NCI-H1694 (cell line): ENCODE measurements at places on chromosomes 3 and 15.

DNA sequence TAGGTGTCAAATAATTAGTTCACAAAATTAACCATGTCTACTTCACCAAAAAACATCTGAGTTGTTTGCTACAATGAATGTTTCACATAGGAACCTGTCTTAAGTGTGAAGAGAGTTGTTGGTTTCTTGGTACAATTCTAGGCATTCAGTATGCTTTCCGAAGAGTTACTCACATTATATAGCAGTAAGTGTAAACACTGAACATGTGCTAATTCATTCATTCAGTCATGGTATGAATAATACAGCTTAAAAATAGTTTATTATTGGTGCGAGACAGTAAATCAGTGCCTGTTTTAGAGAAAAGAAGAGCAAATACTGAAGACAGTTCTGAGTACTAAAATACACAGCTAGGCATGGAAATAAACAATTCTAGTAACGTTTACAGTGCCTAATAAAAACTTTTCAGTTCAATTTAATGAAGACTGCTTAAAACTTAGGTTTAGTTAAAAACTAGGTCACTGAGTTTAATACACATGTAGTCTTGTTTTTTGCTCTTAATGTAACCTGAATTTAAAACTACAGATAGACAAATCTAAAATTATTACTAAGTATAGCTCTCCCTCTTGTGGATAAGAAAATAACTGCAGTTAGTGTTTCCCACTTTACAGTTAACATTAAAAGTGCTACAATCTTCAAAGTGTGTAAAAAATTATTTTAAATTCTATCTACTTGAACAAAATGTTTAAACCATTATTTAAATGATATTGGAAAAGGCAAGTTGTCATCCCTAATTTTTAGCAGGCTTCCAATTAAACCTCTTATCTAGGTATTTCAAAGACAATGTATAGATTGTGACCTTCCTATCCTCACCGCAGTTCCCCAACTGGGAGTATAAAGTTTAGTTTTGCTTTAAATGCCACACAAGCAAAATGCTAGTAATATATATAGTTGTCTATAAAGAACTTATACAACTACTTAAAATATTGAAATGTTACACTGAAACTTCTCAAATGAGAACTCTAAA, 20.1 kb upstream of the ZCWPW2 start:
- DNase-seq: no peak

DNA sequence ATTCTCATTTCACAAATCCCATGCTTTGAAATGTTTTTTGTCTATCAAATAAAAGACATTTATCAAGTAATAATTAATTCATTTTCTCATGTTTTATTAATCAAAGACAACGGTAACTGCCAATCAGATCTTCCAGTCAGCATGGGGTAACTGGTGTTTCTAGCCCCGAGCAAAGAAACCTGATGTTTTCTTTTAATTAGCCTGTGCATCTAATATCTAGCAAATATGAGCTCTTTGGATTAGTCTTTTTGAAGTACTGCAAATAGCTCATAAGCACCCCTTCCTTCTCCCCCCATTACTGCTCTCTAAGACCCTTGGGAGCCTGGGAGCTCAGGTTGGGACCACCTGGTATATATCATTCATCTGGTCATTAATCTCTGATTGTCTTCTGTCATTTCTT, 43.1 kb upstream of the SRGAP3 start:
- no peak for DNase-seq

- no peak for DNase-seq
These were observed 20.9 kb downstream of the FBLN2 start for GRCh38 chr3:13569641-13570390.

DNA sequence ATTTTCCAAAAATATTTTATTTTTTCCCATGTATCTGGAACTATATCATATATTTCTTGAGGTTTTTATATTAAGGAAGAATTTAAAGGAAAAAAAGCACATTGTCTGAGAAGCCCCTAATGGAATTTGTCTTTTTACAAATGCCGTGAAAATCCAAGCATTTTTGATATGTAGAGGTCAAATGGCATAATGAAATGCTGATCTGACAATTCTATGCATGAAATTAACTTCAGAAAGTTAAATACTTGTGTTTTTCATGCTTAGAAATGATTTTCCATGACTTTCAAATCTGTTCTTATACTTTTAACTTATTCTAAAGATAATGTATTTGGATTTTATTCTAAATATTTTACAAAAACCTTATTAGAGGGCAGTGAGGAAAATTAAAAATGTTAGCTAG, 119.2 kb downstream of the NR1I2 start:
- no peak for DNase-seq

- DNase-seq: no peak
These were observed 82.3 kb downstream of the IQSEC1 start for GRCh38 chr3:12990781-12991480.

DNA sequence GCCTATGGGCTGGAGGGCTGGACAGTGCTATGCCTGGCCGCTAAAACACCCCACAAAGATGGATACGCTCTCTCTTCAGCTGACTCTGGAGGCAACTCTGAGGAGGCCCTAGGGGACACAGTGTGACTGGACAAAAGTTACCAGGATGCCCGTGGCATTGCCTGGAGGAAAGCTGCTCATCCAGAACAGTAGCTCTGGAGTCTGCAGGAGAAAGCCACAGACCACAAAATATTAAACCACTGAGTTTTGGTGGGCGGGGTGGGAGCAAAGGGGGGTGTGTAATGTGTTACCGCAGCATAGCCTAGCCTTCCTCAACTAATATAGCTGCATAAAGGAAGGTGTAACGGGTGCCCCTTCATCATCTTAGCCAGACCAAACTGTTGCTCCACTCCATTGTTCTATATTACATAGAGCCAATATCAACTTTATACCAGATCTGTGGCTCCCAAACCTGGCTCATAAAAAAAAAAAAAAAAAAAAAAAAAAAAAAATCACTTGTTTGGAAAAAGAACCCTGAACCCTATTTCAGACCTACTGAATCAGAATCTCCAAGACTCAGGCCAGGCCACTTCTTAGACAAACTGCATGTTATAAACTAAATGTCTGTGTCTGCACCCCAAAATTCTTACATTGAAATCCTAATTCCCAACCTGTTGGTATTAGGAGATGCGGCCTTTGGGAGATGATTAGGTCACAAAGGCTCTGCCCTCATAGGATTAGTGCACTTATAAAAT, 132.6 kb downstream of the TNIK start:
- no peak for DNase-seq

GRCh38 chr3:112364291-112364690, 31.3 kb downstream of the CD200 start:
- no peak for DNase-seq

DNA sequence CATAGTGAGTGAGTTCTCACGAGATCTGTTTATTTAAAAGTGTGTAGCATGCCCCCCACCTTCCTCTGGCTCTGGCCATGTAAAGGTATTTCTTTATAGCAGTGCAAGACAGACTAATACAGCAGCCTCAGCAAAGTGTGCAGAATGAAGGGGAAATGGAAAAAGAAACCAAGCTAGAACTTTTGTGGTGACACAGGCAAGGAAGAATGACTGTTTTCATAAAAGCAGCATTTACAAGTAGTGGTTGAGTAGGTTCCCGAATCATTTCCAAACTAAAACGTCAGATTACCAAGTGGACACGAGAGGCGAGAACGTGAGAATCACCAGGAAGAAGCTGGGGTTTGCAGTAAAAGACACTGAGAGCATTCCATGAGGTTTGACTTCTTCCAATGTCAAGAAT, 100.2 kb upstream of the AKAP13 start:
- DNase-seq: no peak

DNA sequence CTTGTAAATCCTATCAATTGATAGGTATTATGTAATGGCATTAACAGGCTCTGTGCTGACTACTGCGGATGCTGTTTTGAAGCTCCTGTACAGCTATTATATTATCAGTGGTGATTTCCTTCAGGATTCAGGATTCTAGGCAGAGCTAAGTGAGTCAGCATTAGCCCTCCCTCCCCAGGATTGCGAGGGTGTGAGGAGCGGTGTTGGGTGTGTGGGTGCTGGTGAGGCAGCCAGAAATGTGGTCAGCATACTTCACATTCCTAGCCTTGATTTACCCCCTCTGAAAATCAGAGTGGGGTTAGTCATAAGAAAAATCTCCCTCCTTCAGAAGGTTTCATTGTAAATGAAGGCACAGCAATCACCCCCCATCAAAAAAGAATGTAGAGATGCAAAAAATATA, 72.5 kb downstream of the SNTN start:
- no peak for DNase-seq

GRCh38 chr3:175941352-175941751, 1082.2 kb downstream of the NAALADL2 start:
- DNase-seq: no peak

- DNase-seq: no peak
These were observed 196.9 kb downstream of the CLSTN2 start for GRCh38 chr3:140131895-140132294.

DNA sequence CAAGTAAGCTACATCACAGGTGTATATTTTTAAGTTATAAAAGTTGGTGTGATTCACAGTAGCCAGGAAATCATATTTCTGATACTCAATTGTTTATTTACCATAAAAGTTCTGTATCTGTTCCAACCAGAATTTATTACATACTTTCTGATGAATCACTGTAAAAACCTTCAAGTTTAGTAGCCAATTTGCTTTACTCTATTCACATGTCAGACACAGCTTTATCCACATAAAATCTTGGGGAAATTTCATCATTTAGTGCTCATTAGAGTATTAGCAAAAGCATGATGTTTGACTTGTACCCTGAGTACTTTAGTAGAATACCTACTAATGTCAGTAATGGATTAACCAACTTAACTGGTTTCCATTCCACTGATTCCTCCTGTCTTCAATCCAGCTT, 249.8 kb downstream of the POLQ start:
- DNase-seq: no peak

GRCh38 chr15:100949691-100950090, 30.5 kb downstream of the LRRK1 start:
- DNase-seq: no peak

DNA sequence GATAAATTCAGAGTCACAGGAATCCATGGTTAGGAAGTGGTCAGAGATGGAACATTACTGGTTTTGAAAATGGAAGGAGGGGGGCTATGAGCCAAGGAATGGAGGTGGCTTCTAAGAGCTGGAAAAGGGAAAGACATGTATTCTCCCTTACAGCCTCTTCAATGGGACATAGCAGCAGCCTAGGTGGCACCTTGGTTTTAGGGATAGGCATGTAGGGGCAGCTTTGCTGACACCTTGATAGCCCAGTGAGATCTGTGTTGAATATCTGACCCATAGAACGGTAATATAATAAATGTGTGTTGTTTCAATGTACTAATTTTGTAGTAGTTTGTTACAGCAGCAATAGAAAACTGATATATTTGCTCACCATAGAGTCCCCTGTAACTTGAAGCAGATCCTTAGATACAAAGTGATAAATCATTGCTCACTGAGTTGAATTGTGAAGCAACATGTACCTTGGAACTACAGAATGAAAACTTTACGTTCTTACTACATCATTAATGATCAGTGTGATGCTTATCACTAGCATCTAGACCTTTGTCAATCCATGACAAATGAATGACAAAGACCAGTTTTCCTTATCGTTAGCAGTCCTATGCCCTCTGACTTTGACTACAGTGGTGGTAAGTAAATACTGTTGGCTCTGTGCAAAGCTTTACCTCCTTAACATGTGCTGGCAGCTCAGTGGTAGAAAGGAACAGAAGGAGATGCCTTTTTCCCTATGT, 53.8 kb downstream of the TMEM45A start:
- no peak for DNase-seq

GRCh38 chr15:76073554-76073953, 13.8 kb downstream of the TMEM266 start:
- DNase-seq: no peak

GRCh38 chr15:57090496-57090859, 172.0 kb downstream of the TCF12 start:
- DNase-seq: no peak

GRCh38 chr3:76643623-76644304, 396.1 kb upstream of the ROBO2 start:
- DNase-seq: no peak

GRCh38 chr15:99720533-99720932, 12.7 kb downstream of the LYSMD4 start:
- no peak for DNase-seq

- no peak for DNase-seq
These were observed 37.3 kb downstream of the CYFIP1 start for GRCh38 chr15:22942877-22943276.

DNA sequence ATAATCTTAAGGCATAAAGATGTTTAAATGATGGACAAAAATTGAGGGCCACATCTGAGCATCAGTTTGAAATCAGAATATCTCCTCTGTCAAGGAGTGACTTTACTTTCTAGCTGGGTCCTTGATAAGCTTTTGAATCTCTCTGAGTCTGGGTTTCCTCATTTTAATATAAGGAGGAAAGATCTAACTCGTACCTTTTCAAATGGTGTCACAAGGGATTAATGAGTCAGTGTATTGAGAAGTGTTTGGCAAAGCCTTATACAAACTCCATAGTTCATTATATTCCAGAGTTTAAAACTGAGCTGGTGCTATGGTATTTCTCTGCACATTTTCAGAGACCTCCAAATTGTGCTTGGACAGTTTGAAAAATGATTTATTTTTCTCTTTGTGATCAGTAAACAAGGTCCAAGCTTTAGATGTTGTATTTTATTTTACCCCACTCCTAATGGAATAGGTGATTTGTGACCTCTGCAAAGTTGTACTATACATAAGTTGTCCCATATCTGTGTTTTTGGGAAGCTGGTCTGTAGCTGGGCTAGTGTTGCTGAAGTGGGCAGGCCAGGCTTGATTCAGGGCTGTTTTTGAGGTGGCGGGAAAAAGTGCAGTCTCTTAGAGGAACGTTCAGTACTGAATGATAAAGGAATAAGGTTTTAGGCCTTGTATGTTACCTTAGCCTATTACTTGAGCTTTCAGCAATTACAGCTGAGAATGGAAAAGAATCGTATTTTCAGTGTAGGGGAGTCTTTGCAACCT, 5.6 kb downstream of the FNDC3B start:
- no peak for DNase-seq

DNA sequence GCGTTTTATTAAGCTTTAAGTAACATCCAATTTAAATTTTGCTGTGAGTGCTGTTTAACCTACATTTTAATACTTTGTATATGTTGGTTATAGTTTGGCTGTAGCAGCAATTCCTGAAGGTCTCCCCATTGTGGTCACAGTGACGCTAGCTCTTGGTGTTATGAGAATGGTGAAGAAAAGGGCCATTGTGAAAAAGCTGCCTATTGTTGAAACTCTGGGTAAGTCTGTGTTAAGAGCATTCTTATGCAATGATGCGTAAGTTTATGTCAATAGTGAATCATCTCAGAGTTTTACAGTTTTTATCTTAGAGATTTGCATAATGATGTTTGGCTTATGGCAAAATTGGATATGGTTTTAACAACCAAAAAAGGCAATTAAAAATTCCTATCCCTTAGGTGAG, 62.7 kb downstream of the ASTE1 start:
- no peak for DNase-seq

- DNase-seq: no peak
These were observed 70.2 kb upstream of the CORO2B start for GRCh38 chr15:68508485-68509189.

- no peak for DNase-seq
These were observed 91.3 kb downstream of the SHQ1 start for GRCh38 chr3:72756900-72757299.

GRCh38 chr15:100986158-100986896, 67.2 kb downstream of the LRRK1 start:
- no peak for DNase-seq
